Cerebellum (tissue), 4 donors: ENCODE measurements at places on chromosomes 6 and 20. TPM values are rescaled to one million over a fixed set of nuclear protein-coding genes. Genes with fewer than 3 reads are reported as not detected.
A peak's percentile ranks its signal among the peaks of the same experiment; 100 is the strongest.

GRCh38 chr20:26208296-26209091, 511.8 kb upstream of the ZNF337 start:
- no peak for DNase-seq

- no peak for DNase-seq
These were observed 119.1 kb downstream of the CHD6 start for GRCh38 chr20:41499064-41499463.

DNA sequence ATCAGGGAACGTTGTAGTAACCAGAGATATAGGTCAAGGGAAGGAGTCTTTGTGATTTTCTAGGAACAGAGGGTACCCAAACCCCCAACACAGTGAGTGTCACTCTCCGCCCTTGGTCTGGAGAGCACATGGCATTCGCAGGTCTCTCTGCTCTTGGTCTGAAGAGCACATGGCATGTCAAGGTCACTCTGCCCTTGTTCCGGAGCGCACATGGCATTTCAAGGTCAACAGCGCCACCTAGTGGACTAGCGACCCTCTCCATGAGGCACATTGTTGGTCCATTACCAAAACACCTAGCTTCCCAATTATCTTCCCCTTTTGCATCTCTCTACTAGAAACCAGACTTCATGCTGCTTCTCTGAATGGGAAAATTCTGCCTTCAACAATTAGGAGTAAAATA, 260.0 kb downstream of the C6orf118 start:
- no peak for DNase-seq

DNA sequence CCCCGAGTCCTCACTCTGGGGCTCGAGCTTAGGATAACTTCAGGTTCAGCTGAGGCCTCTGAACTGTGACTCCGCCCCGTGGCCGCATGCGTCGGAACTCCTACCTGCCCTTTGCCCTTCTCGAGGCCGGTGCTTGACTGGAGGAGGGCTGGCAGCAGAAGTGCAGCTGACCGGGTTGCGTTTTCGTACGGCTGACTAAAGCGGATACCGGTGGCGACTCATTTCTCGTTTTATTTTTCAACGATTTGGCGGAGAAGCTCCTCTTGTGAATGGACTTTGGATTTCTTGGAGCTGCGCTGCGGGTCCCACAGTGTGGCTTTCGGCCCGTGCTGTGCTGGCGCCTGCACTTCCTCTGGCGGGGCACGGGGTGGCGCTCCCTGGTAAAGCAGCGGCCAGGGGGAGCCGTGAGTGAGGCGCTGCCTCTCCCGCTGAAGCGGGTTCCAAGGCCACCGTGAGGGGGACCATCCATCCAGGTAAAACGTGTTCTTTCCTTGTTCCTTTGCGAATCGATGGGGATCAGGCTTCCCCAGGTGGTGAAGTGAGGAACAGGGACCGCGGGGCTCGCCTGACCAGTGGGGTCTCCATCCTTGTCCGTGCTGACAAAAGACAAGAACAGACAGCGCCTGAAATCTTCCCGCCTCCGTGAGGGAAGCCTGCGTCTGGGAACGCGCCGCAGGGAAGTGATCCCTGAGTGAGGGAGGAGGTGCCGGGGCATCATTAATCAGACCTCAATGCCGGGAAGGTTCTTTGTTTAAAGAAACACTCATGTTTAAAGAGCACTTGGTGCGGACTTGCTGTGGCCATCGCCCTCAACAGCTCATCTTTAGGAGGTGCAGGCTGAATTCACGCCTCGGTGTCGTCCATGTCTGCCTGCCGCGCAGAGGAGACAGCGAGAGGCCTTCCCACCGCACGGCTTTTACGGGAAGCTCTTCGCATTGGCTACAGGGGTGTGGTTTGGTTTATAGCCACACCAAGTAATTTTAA, 38.8 kb downstream of the ERMARD start:
- peak; percentile 86 for DNase-seq

DNA sequence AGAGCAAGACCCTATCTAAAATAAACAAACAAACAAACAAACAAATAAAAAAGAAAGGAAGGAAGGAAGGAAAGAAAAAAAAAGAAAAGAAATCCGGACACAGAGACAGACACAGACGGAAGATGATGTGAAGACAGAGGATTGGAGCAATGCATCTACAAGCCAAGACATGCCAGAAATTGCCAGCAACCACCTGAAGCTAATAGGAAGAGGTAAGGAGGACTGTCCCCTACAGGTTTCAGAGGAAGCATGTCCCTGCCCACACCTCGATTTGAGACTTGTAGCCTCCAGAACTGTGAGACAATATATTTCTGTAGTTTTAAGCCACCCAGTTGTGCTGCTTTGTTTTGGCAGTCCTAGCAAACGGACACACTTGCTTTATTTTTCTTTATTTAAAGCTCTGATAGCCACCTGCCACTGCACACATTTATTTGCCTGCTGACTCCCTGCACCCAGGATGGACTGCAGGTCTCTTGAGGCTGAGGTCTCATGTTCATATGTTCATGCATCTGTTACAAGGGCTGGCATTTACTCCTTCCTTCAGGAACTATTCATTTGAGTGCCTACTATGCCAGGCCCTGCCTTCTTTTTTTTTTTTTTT, 20.7 kb upstream of the ZMYND8 start:
- no peak for DNase-seq

- no peak for DNase-seq
These were observed 330.8 kb downstream of the BCKDHB start for GRCh38 chr6:80437221-80437620.

GRCh38 chr6:106858653-106859092, 115.9 kb downstream of the CD24 start:
- no peak for DNase-seq

GRCh38 chr6:142349215-142349823, 47.5 kb downstream of the ADGRG6 start:
- DNase-seq: no peak

- DNase-seq: no peak
These were observed 22.8 kb downstream of the DCBLD1 start for GRCh38 chr6:117505311-117505710.

- DNase-seq: no peak
These were observed 131.6 kb upstream of the TCF21 start for GRCh38 chr6:133757335-133757734.

GRCh38 chr6:46772762-46773161, 20.4 kb upstream of the MEP1A start:
- DNase-seq: no peak

GRCh38 chr20:38700926-38701325, 23.4 kb upstream of the SLC32A1 start:
- DNase-seq: no peak

GRCh38 chr6:42260972-42261371, 43.3 kb upstream of the MRPS10 start:
- DNase-seq: peak; percentile 20

DNA sequence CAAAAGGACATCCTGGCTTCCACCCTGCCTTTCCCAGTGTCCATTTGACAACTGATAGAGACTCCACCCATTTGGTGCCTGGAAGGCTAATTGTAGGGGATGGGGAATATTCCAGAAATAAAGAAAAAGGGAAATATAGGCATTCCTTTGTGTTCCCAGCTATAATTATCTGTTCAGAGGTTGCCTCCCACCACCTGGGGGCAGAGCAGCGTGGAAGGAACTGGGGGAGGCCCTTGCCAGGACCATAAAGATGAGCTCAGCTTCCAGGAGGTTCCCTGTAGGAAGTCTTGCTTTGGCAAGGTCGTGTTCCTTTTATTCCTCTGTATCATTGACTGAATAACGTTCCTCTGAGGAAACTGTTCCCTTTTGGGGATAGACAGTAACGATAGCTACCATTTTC, 214.7 kb downstream of the TFAP2C start:
- no peak for DNase-seq

GRCh38 chr6:158377860-158378259, 65.6 kb downstream of the TULP4 start:
- no peak for DNase-seq

- no peak for DNase-seq
These were observed 33.3 kb downstream of the SUN5 start for GRCh38 chr20:32970973-32971300.

DNA sequence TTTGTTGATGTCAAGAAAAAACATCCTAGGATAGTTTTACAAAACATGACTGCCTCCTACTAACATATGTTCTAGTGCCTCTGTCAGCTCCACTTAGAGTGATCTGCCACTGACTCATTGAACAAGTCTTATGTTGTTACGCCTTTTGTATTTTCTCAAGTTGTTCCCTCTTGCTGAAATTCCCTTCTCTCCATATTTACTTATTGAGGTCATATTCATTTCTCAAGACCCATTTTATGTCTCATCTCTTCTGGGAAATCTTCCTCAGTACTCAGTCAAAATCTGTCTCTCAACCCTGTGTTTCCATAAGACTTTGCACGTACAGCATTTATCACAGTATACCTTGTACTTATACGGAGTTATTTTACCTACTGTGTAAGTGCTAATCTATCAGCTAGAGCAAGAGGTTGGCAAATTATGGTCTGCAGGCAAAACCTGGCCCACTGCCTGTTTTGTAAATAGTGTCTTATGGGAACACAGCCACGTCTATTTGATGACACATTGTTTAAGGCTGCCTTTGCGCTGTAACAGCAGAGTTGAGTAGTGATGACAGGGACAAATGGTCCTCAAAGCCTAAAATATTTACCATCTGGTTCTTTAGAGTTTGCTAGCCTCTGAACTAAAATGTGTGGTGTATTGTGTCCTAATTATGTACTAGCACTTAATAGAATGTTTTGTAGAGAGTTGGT, 83.4 kb downstream of the ADGRB3 start:
- DNase-seq: peak; percentile 17

DNA sequence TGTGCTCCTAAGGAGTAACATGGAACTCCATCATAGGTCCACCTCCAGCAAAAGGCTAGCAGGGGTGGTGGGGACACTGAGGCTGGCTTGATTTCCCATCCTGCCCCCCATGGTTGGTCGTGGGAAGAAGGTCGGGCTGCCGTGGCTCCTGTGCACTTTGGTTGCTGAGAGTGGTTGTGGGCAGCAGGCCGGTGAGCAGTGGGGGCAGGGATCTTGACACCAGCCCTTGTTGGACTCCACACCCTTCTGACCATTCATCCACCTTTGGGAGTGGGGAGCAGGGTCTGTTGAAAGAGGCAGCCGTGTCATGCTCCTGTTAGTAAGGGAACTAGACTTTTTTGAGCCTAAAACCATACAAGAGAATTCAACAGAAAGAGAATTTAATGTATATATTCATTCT, 175.2 kb downstream of the ARID1B start:
- DNase-seq: no peak

DNA sequence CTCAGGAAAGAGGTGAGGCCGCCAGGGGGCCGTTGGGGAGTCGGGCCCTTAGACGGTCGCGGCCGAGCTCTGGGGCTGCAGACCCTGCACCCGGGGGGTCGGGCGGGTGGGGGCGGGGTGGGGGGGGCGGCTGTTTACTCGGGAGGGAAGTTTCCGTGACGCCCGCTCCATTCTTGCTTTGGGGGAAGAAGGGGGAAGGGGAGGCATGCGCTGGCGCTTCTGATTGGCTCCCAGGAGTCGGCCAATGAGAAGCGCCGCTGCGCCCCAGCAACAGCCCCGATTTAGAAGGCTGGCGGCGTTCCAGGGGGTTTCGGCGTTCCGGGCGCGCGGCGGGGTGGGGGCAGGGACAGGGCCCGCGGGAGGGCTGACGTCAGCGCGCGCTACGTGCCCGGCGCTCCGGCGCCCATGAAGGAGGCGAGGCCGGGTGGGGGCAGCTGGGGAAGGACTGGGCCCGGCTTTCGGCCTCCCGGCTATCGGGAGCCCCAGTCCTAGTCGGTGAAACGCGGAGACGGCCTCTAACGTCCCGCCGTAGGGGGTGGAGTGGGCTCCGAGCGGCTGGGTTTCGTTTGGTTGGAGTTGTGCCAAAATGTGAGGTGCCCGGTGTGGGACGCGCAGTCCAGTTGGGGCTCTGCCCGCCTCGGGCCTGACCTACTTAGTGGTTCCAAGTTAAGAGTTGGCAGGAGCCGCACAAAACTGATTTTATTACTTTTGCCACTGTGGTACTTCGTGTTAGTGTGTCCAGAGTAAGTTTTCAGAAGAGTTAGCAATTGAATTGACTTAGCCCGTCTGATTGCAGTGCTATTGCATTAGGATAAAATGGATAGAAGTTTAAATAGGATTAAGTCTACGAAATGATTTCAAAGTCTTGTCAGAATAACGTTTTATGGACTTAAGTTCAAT, 1.1 kb downstream of the PNRC1 start:
- DNase-seq: peak; percentile 90

GRCh38 chr20:37990571-37991151, 42.6 kb downstream of the TTI1 start:
- DNase-seq: no peak

GRCh38 chr6:48933136-48933535, 529.9 kb downstream of the MMUT start:
- no peak for DNase-seq

- no peak for DNase-seq
These were observed 73.8 kb upstream of the CCN6 start for GRCh38 chr6:111980143-111980542.

- peak; percentile 82 for DNase-seq
These were observed 7.9 kb upstream of the CDSN start for GRCh38 chr6:31128093-31128676.

TREM2 gene
- 6.0 TPM for total RNA-seq

SLC26A8 gene
- 3.7 TPM for total RNA-seq

ARFGEF3 gene
- 38.3 TPM for total RNA-seq

RIPOR3 gene
- total RNA-seq: 2.7 TPM

SSTR4 gene
- total RNA-seq: 0.54 TPM

GNRH2 gene
- total RNA-seq: not detected

FAXC gene
- total RNA-seq: 36.3 TPM

MEI4 gene
- 0.73 TPM for total RNA-seq

HLA-DQB1 gene
- total RNA-seq: not detected

TNFRSF6B gene
- total RNA-seq: 0.82 TPM

BFSP1 gene
- 1.5 TPM for total RNA-seq

CHRNA4 gene
- total RNA-seq: 7.0 TPM
